ENCODE measurements at places on chromosomes 4 and X. TPM values are rescaled to one million over a fixed set of nuclear protein-coding genes. Genes with fewer than 3 reads are reported as not detected.

DNA sequence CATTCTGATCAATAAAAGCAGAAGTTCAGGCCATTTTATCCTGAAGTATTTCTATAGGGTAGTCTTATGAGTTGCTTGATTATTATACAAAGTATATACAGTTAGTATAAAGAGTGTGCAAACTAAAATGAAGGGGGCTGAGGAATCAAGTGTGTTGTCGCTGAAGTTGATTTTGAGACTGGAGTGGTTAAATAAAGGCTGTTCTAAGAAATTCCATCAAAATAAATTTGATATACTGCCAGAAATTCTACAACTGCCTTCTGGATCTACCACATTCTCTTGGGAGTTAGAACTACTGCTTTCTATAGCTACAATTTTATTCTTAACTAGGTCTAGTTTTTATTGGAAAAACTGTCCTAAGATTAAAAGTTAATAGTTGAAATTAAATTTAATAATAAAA, 12.4 kb downstream of the EDNRA start:
- DNase-seq: no peak

- peak; percentile 24 for DNase-seq
Measured at GRCh38 chr4:38804654-38805295, at the start of gene TLR1. TLR1 (minus strand) TSS chr4:38804791; CDS start chr4:38798831, 5,960 bp downstream.

- peak; percentile 67 for DNase-seq
Measured at GRCh38 chr4:15702941-15703403, at the start of gene BST1. BST1 (plus strand) TSS chr4:15703065; CDS start chr4:15703145, 80 bp downstream.

DNA sequence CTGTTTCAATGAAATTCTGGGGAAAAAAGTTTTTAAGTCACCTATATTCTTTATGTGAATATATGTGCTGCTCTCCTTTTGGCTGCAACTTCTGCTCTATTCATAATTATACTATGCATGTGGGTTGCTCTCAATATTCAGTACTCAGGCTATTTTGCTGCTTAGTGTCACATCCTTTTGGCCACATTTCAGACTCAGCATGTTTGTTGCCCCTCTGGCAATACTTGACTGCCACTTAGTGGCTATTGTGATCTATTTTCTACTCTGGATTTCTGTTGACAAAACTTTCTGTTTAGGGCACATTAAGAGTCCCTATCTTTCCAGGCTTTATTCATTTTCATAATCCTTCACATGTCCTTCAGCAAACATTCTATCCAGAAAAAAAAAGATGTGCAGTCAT, 15.8 kb upstream of the CT45A1 start:
- no peak for DNase-seq

- no peak for DNase-seq
Measured at GRCh38 chrX:44947995-44948394, 75.0 kb downstream of the KDM6A start.

DNA sequence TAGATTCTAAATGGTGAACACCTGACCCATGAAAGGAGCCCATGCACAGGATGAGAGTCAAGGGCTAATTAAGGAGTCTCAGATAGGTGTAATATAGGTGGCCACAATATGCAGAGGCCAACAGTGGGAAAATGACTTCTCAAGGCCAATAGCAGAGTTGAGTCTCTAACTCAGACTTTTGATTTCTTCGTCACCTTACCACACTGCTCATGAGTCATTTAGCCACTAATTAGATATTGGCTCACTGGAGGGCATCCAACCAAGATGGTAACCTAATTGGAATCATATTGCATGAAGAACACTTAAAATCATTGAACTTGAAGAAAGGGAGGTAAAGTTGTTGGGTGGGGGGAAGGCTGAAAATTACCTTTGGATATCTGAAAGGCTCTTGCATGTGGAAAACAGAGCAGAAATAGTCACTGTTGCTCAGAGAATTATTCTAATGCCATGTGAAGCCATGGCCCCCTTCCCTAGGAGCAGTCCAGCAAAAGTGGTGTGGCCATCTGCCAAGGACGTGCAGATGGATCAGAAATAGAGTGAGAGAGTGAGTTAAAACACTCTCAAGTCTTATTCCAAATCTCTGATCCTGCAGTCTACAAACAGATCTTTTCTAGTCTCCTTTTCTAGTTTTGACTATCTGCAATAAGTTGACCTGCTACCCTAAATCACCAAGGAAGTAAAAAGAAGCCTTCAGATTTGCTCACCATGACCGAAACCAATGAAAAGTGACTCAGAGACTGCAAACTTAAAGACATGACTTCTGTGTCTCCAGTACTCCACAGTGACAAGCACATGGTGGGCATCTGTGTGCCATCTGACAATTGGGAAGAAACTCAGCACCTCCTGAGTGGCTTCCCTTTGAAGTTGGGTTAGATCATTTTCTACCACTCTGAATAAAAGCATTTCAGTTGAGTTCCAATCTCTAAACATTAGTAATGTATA, 93.9 kb upstream of the C1QTNF7 start:
- DNase-seq: no peak

The NWD2 gene
- not detected for total RNA-seq

The VSIG4 gene
- total RNA-seq: not detected

The PPP2R2C gene
- not detected for total RNA-seq

The TMSB15A gene
- total RNA-seq: 0.45 TPM

Measured in activated CD4-positive, alpha-beta memory T cell treated with anti-CD3 and anti-CD28 coated beads for 36 hours (primary cell).